ENCODE measurements at places on chromosomes 3 and 15. TPM values are rescaled to one million over a fixed set of nuclear protein-coding genes. Genes with fewer than 3 reads are reported as not detected.
A peak's percentile ranks its signal among the peaks of the same experiment; 100 is the strongest.

RBPMS2 gene
- 0.09 TPM for total RNA-seq

VIPR1 gene
- 5.6 TPM for total RNA-seq

MESP1 gene
- total RNA-seq, result 0.49 TPM

DNAH1 gene
- 3.4 TPM for total RNA-seq

FBXW12 gene
- total RNA-seq, result 0.27 TPM

FSIP1 gene
- total RNA-seq, result 4.2 TPM

NR2E3 gene
- 0.63 TPM for total RNA-seq

LYZL4 gene
- total RNA-seq, result not detected

PPP1R14D gene
- total RNA-seq, result not detected

LIPC gene
- total RNA-seq, result 1.7 TPM

- DNase-seq, result peak; percentile 90
Measured at GRCh38 chr15:40343512-40343911, 2.8 kb upstream of the CCDC9B start.

GRCh38 chr3:69235882-69236281, 113.5 kb upstream of the LMOD3 start:
- no peak for DNase-seq

DNA sequence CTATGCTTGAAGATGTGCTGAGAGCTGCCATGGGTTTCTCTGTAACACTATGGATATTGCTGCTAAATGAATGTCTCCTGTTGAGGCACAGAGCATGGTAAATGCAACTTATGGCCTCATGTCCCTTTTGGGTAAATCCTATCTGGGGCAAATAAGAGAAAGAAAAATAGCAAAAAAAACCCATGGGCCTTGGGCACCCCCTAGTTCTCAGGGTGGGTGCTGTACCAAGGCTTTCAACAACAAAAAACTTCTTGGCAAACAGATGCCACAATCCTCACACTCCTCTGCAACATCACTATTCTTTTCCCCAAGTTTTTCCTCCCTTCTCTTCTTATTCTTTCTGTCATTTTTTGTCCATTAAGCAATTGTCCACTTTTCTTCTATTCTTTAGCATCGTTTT, 340.1 kb upstream of the ROBO2 start:
- no peak for DNase-seq

DNA sequence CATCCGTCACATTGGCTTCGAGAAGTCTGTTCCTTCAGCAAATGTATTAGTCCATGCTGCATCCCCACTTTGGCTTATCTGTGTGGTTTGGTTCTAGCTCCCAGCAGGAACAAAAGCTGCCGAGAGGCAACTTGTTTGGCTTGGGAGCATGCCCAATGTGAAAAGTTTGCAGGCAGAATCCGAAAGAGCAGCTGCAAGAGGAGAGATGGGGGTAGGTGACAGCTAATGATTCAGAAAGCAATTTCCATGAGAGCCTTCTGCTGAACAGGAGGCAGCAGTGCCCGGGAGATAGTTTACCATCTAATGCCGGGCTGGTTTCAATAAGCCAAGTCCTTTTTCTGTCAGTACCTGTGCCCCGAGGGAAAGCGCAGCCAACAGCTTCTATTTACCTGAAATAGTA, 60.2 kb downstream of the GRM7 start:
- DNase-seq, result no peak

- DNase-seq, result peak; percentile 80
Measured at GRCh38 chr3:20511863-20512505, 326.0 kb upstream of the SGO1 start.

- no peak for DNase-seq
Measured at GRCh38 chr15:93382200-93382820, 293.3 kb upstream of the RGMA start.

- peak; percentile 93 for DNase-seq
Measured at GRCh38 chr15:48427960-48428547, 96.8 kb downstream of the DUT start.

GRCh38 chr3:7707187-7707586, 794.4 kb upstream of the LMCD1 start:
- DNase-seq, result no peak

DNA sequence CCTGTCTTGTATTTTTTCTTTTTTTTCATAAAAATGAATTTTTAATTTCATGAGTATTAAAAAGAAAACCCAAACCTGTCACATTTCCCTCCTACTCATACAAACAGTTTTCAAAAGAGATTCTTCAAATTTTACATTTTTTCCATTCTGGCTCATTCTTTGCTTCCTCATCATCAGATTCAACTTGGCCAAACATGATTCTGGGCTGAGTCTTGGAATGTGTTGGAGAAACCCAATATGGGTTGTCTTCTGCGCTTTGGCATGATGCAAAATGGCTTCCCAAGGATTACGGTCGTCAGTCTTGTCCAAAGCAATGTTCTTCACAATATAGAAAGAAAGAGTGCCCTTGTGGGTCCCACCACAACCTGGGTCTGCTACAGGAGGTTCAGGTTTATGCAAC, 12.4 kb upstream of the TM4SF4 start:
- DNase-seq, result no peak

- peak; percentile 77 for DNase-seq
Measured at GRCh38 chr15:75693501-75694240, 19.0 kb downstream of the CSPG4 start.

GRCh38 chr3:178947738-178948137, 123.9 kb downstream of the ZMAT3 start:
- DNase-seq, result no peak

DNA sequence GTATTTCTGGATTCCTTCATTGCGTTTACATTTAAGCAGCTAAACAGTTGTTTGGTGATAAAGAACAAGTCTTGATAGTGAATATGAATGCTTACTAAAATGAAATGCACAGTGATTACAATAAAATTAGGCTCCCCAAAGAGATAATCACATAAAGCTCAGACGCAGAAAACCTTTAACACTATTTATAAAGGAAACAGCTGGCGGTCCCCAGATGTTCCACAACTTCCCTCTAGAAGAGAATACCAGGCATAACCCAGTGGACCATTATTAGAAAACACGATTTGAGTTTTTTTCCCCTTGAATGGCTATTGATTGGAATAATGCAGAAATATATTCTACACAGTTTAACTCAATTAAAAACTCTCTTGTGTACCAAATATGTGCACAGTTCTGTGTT, 573.2 kb downstream of the DIPK2A start:
- DNase-seq, result no peak

DNA sequence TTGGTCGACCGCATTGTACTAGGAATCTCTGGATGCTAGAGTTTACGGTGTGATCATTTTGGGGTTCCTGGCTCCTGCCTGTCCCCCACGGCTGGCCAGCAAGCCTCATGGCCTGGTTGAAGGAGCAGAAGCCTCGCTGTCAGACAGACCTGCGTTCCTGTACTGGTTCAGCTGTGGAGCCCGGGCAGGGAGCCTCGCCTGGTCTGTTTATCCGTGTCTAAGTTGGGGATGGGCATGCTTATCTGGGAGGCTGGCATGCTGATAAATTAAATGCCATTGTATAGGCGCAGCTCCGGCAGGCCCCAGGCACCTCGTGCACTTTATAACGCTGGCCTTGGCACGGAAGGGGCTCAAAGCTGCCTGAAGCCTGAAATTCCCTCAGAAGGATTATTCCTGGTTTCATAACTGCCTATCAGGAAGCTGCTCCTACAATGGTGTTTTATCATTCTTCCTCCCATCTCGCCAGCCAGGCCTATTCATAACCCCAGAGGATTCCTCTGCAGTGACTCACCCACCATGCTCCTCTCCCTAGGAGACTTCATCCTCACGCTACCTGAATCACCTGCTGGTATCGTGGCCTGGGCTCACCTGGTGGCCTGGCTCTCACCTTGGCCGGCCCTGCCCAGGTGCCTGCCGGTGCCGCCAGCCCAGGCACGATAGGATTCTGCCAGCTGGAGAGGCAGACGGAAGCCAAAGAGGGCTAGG, 110.9 kb downstream of the ASB7 start:
- DNase-seq, result peak; percentile 80

DNA sequence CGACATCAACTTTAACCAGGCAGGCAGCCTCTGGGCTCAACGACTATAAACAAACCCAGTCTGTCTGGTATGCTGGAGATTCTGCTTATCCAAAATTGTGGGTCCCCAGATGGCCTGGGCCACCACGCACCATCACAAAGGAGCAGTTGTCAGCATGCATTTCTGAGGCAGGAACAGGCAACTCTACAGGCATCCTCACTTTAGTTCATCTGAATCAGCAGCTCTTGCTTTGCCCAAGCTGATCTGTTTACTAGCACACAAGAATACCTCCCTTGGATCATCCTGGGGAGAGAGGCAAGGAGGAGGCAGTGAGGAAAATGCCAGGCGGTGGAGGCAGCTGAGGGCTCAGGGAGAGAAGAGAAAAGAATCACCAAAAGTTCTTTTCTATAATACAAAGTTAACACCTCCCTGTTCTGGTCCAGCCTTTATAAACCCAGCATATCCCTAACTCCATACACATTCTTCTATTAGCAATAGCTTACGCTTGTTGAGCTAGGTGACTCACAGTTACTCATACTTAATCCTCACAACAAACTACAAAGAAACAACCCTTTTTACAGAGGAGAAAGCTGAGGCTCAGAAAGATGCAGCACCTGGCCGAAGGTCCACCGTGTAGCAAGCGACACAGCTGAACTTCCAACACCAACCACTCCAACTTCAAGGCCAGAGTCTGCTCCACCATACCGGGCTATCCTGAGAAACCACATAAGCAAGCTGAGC, 33.6 kb downstream of the ZDHHC3 start:
- peak; percentile 27 for DNase-seq

DNA sequence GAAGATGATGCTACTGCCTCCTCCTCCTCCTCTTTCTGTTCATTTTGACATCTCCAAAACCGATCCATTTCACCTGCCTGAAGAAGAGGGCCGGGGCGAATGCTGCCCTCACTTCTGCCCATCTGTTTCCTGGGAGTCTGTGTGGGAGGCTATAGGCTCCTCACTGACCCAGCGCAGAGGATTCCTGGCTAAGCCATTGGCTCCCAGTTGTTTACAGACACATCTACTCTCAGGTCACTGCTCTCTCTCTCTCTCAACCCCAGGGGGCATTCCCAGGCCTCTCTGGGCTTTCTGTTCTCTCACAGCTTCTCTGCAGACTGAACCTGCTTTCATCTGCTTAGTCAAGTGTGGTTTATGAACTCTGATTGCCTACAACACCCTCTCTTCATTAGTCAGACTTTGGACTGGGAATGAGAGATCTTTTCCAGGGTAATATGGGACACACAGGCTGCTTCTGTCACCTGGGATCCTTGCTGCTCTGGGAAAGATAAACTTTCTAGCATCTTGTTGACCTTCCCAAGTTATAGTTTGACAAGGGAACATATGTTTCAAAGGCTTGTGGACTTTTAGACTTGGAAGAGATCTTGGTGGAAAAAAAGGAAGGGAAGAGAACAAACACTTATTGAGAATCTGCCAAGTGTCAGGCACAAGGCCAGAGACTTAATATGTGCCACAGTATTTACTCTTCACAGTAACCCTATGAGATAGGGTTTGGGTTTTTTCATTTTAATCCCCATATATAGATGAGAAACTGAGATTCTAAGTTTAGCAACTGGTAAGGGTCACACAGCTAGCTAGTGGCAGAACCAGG, 30.2 kb upstream of the USP3 start:
- peak; percentile 72 for DNase-seq

GRCh38 chr3:130601442-130601971, 84.5 kb downstream of the COL6A6 start:
- peak; percentile 49 for DNase-seq

DNA sequence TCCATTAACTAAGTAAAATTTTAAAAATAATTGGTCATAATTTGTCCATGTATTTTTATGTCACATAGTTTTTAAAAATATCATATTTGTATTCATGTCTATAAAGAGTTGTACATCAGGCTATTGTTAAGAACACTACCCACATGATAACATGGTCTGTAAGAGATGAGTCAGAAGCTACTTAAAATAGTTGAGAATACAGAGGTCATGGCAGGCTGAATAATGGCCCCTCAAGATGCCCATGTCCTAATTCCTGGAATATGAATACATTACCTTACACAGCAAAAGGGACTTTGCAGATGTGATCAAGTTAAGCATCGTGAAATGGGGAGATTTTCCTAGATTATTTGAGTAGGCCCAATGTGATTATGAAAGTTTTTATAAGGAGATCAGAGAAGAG, 782.9 kb upstream of the GOLIM4 start:
- peak; percentile 65 for DNase-seq

- DNase-seq, result no peak
Measured at GRCh38 chr3:41350441-41350840, 151.1 kb downstream of the CTNNB1 start.

DNA sequence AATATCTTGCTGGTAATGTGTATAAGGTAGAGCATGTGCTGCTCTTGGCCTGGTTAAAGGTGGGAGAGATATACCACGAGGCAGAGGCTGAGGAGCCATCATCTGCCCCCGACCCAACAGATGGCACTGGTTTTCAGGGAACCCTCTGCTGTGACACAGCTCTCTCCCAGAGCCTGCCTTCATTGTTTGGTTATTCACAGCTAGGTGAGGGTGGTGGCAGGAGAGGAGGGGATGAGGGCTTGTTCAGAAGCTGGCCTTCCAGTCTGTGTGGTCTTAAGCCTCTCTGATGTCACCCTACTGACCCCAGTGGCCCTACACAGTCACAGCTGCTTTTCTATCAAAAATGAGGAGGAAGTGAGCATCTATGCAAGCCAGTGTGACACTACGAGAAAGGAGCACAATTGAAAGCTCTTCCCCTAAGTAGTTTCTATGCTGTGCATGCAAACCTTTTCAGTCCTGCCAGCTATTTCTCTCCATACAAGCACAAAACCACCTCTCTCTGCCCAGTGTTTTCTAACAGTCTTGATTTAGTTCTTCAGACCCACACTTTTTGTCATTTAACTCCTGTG, 258.4 kb upstream of the AGTR1 start:
- DNase-seq, result no peak

- DNase-seq, result no peak
Measured at GRCh38 chr3:116639641-116640040, 69.9 kb upstream of the TUSC7 start.

DNA sequence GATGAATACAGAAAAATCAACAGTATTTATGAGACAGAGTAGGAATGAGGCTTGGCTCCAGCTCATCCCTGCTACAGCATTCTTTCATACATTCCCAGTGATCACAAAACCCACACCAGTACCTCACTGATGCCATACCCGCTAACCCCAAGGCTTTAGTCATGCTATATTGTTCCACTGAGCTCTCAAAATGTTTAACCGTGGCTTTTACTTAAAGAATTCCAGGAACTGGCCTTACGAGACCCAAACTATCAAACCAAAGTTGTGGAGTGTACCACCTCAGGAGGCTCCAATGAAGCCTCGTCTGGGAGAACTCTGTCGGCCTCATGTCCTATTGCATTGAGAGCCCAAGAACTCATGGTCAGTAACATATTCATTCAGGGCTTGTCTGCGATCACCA, 278.9 kb downstream of the ULK4 start:
- DNase-seq, result peak; percentile 51

Data from fibroblast of the aortic adventitia (primary cell).